ENCODE measurements at places on chromosomes 1 and 21. TPM values are rescaled to one million over a fixed set of nuclear protein-coding genes. Genes with fewer than 3 reads are reported as not detected.

Gene RNU5D-1
- not detected for total RNA-seq

Gene TCHHL1
- total RNA-seq = 6.5 TPM

Gene FOXD3
- total RNA-seq = 0.70 TPM

Gene MARK1
- total RNA-seq = 14.3 TPM

Measured in type B pancreatic cell (in vitro differentiated cells).